Right atrium auricular region (tissue), 2 donors: ENCODE measurements at places on chromosomes 16 and 17. TPM values are rescaled to one million over a fixed set of nuclear protein-coding genes. Genes with fewer than 3 reads are reported as not detected.
A peak's percentile ranks its signal among the peaks of the same experiment; 100 is the strongest.

DNA sequence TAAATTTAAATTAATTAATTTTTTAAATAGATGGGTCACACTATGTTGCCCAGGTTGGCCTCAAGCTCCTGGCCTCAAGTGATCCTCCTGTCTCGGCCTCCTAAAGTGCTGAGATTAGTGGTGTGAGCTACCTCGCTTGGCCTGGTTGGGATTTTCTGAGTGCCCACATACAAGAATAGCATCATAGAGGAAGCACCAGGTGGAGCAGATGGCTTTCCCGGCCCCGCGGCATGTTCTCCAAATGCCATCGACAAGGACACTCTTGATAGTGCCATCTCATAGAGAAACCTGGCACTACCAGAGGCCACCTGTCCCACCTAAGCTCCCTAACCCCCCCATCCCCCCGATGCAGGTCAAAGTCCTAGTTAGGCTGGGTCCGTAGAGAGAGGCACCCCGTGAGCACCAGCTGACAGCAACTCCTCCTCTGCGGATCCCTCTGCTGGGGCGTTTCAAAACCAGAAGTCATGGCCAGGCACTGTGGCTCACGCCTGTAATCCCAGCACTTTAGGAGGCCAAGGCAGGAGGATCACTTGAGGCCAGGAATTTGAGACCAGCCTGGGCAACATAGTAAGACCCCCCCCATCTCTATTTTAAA, 65.9 kb downstream of the DNAH3 start:
- H3K4me3 ChIP-seq, result no peak overlapping the region
- no peaks in the 10 kb centered on the region for H3K27me3 ChIP-seq
- no peaks in the 10 kb centered on the region for H3K4me1 ChIP-seq
- DNase-seq, result peak; percentile 40
- H3K36me3 ChIP-seq, result no peaks in the 10 kb centered on the region

GRCh38 chr17:1298606-1299005, 19.1 kb downstream of the TRARG1 start:
- H3K27ac ChIP-seq, result no peak overlapping the region
- peaks cover 7% of the 10 kb centered on the region for H3K27me3 ChIP-seq
- no peak overlapping the region for H3K4me3 ChIP-seq
- H3K4me1 ChIP-seq, result no peaks in the 10 kb centered on the region
- H3K36me3 ChIP-seq, result no peaks in the 10 kb centered on the region

DNA sequence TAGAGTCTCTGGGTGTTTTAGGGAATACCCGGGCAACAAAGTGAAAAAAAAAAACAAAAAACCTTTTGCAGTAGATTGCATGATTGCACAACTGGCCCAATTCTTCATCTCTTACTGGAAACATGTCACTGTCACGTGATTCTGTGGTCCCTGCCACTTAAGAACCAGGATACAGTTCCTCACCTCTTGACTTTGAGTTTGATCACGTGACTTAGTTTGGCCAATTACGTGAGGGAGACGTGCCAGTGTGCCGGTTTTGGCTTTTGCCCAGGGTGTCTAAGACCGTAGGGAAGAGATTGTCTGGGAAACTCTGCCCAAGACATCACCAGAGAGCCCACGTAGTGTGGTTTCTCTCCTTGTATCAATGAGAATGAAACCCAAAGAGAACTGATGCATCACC, 88.7 kb downstream of the GRIN2A start:
- H3K27me3 ChIP-seq, result no peaks in the 10 kb centered on the region
- no peaks in the 10 kb centered on the region for H3K36me3 ChIP-seq
- no peaks in the 10 kb centered on the region for H3K4me1 ChIP-seq
- no peak for DNase-seq
- H3K4me3 ChIP-seq, result no peak overlapping the region

GRCh38 chr17:19263641-19264051, 26.5 kb downstream of the EPN2 start:
- peaks cover 4% of the 10 kb centered on the region for H3K4me1 ChIP-seq
- H3K4me3 ChIP-seq, result no peak overlapping the region
- no peak for DNase-seq

GRCh38 chr16:85612191-85612800, 826 bp upstream of the GSE1 start:
- H3K27me3 ChIP-seq, result no peaks in the 10 kb centered on the region
- peak overlapping the region; percentile 90 for H3K27ac ChIP-seq
- no peaks in the 10 kb centered on the region for H3K4me1 ChIP-seq
- DNase-seq, result no peak

GRCh38 chr16:28106467-28107215, 43.1 kb upstream of the GSG1L start:
- DNase-seq, result no peak
- H3K27ac ChIP-seq, result no peak overlapping the region
- no peaks in the 10 kb centered on the region for H3K4me1 ChIP-seq
- no peaks in the 10 kb centered on the region for H3K27me3 ChIP-seq
- H3K36me3 ChIP-seq, result peaks cover 77% of the 10 kb centered on the region

GAS2L2 gene
- not detected for total RNA-seq

SLC47A2 gene
- total RNA-seq, result not detected

DNA sequence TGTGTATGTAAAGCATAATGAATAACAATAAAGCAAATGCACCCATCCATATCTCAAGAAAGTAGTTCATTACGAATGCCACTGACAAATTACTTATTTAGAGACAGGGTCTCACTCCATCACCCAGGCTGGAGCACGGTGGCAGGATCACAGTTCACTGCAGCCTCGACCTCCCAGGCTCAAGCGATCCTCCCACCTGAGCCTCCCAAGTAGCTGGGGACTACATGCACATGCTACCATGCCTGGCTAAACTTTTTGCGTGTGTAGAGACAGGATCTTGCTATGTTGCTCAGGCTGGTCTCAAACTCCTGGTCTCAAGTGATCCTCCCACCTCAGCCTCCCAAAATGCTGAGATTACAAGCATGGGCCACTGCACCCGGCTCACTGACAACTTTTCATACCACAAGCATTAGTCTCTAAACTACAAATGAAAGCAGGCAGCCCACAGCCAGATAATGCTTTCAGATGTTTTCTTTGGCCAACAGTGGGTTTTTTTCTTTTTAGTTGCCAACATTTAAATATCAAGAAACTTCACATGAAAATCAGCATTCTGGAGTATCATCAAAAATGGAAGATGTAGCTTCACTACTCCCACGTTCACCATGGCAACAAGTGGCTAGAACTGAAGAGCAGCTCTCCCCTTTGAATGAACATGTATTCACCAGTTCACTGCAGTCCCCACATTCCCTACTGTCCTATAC, 7.7 kb downstream of the ARHGAP17 start:
- no peaks in the 10 kb centered on the region for H3K36me3 ChIP-seq
- no peaks in the 10 kb centered on the region for H3K27me3 ChIP-seq
- H3K4me3 ChIP-seq, result no peak overlapping the region
- H3K4me1 ChIP-seq, result no peaks in the 10 kb centered on the region

DNA sequence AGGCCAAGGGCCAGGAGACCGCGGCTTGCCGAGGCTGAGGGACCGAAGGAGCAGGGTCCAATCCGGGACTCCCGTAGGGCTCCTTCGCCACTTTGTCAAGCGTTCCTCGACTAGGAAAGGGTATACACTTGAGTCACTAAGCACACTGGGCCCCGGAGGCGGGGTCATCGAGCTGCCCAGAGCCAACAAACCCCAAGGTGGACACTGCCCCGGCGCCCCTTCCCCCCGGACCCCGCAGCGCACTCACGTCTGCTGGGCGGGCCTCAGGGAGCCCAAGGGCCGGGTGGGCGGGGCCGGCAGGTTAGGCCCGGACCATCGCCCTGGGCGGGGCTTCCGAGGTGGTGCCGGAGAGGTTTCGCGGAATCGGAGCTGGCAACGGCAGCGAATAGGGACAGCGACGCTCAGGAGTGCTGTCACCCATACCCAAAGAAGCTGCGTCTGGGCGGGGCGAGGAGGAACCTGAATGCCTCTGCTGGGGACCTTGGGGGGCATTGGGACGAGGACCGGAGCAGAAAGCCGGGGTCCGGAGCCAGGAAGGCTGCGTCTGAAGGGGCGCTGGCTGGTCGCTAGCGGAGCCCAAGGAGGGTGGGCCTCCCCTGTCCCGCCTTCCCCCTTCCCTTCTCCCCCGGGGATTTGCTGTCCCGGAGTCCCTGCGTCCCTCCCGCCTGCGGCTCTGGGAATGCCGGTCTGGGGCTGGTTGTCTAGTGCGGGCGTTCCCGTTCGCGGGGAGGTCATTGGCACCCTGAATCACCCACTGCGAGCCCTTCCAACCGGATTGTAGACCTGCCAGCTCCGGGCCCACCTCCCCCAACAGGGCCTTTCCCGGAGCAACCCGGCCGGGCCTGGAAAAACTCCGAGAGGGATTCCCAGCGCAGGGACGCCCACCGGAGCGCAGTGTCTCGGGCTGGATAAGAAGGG, 118.2 kb upstream of the SMURF2 start:
- H3K4me1 ChIP-seq, result peaks cover 60% of the 10 kb centered on the region
- peaks cover 18% of the 10 kb centered on the region for H3K36me3 ChIP-seq
- H3K27me3 ChIP-seq, result no peaks in the 10 kb centered on the region
- H3K4me3 ChIP-seq, result peak overlapping the region; percentile 39

DNA sequence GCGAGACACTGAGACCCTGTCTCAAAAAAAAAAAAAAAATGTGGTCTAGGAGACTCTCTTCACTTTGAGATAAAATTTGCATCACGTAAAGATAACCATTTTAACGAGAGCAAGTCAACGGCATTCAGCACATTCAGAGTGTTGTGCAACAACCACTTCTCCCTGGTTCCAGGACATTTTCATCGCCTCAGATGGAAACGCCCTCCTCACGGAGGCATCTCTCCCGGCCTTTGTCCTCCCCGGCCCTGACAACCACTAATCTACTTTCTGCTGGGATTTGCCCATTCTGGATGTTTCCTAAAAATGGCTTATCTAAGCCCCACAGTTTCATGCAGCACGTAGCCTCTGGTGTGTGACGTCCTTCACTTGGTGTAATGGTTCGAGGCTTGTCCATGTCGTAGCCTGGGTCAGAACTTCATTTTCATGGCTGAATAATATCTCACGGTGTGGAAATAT, 6.4 kb upstream of the NPRL3 start:
- H3K27ac ChIP-seq, result no peak overlapping the region
- DNase-seq, result no peak
- no peak overlapping the region for H3K4me3 ChIP-seq
- H3K4me1 ChIP-seq, result no peaks in the 10 kb centered on the region
- H3K27me3 ChIP-seq, result no peaks in the 10 kb centered on the region

FGF11 gene
- 18.6 TPM for total RNA-seq

GRCh38 chr16:8848939-8849391, 19.8 kb downstream of the CARHSP1 start:
- peaks cover 38% of the 10 kb centered on the region for H3K36me3 ChIP-seq
- H3K4me3 ChIP-seq, result no peak overlapping the region
- no peak for DNase-seq
- peaks cover 12% of the 10 kb centered on the region for H3K4me1 ChIP-seq

GRCh38 chr17:957856-958421, 21.6 kb downstream of the NXN start:
- no peak overlapping the region for H3K27ac ChIP-seq
- no peaks in the 10 kb centered on the region for H3K4me1 ChIP-seq
- no peaks in the 10 kb centered on the region for H3K36me3 ChIP-seq
- H3K27me3 ChIP-seq, result no peaks in the 10 kb centered on the region
- DNase-seq, result no peak

PDPK1 gene
- total RNA-seq, result 25.0 TPM

DNA sequence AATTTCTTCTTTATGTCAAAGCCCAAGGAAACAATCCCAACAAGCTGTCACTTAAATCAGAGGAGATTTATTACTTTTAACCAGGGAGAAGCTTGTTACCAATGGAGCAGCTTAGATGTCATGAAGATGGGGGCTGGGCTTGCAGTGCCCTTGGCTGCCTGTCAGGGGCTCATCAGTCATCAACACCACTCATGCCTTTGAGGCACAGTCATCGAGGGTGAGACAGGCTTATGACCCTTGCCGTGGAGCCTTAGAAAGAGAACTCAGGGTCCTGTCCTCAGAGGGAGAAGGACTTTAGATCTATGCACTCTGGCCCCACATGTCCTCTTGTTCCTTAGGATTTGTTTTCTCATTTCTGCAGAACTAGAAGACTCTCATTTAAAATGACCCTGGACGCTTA, 318.3 kb downstream of the CBLN1 start:
- no peaks in the 10 kb centered on the region for H3K36me3 ChIP-seq
- no peak overlapping the region for H3K4me3 ChIP-seq
- no peak overlapping the region for H3K27ac ChIP-seq
- no peaks in the 10 kb centered on the region for H3K27me3 ChIP-seq
- no peak for DNase-seq

COIL gene
- 7.3 TPM for total RNA-seq

ARL4D gene
- total RNA-seq, result 5.5 TPM
